NCI-H460 (cell line): ENCODE measurements at places on chromosomes 7 and 10.

DNA sequence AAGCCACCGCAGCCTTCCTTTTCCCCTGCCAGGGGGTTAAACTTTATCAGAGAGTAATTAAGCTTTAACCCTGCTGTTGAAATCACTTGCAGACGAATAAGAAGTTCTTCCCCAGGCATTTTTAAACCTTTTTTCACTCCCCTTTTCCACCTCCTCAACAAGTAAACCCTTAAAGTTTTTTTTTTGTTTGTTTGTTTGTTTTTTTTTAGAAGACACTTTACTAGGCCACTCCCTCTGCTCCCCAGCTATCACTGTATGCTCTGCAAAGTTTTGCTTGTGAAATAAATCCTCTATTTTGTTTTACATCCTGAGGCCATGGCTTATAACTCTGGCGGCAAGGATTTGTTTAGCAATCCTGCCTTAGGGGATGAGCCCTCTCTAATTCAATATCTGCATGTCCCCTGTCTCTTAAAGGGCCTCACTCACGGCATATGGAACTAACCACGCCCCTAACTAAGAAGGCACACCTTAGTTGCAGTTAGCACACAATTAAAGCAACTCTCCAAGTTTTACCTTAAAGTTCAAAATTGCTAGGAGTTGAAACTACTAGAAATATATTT is 1354.7 kb upstream of the LRRTM3 start:
- peak; percentile 24 for DNase-seq

DNA sequence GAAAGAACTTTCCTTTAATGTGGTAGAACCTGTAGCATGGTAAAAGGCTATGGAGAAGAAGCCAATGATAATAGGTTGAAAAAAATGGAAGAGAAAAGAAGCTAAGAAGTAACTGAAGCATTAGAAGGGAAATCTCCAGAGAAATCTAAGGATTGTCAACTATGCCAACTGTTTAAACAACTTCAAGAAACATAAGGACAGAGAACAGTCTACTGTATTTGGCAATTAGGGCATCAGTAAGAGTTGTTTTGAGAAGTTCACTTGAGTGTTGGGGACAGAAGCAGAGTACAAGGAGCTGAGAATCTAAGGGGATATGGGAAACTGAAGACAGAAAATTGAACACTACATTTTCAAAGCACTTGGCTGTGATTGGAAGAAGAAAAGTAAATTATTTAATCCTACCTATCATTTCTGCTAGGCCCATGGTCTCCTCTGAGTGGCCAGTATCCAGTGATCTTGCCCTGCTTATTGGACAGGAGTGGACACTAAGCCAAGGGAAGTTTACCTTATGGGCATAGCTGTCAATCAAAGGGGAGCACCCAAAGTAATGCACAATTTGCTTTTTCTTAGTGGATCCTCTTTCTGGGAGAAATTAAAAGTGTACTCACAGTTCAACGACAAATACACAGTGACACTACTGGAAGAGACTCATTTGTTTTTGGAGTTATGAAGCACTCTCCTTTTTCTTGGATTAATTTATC is 56.4 kb upstream of the CCDC71L start:
- no peak for DNase-seq

GRCh38 chr7:132261327-132262159 is 314.7 kb downstream of the PLXNA4 start:
- no peak for DNase-seq

DNA sequence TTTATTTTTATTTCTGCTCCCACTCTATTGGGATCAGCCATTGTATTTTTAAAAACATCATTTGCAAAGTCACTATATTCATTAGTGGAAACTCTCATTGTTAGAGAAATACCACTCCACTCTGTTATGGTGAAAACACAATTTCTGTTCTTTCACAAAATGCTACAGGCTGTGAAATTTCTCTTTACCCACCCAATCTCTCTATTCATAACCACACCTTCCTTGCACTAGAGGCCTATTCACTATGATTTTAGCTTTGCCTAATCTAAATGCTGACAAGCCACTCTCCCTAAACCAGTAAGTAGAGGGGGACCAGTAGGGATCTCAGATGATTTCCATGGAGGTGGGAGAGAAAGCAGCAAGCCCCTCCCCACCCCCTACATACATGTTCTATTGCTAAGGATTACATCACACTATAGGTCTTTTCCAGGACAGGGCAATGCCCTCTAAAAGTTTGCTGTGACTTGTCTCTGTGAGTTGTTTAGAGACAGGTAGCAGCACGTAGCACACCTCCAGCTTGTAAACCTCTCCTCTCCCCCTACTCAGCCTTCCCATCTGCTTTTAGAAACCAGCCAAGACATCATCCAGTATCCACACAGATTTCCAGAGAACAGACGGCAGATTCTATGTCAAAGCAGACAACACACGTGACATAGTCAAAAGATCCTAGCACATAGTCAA is 58.3 kb upstream of the PPP1R3C start:
- peak; percentile 13 for DNase-seq

- no peak for DNase-seq
Measured at GRCh38 chr7:101939136-101939695, 121.8 kb downstream of the CUX1 start.

- no peak for DNase-seq
Measured at GRCh38 chr7:8058322-8058721, 89.7 kb downstream of the GLCCI1 start.

GRCh38 chr7:24825381-24825794 is 68.1 kb upstream of the GSDME start:
- DNase-seq, result no peak

DNA sequence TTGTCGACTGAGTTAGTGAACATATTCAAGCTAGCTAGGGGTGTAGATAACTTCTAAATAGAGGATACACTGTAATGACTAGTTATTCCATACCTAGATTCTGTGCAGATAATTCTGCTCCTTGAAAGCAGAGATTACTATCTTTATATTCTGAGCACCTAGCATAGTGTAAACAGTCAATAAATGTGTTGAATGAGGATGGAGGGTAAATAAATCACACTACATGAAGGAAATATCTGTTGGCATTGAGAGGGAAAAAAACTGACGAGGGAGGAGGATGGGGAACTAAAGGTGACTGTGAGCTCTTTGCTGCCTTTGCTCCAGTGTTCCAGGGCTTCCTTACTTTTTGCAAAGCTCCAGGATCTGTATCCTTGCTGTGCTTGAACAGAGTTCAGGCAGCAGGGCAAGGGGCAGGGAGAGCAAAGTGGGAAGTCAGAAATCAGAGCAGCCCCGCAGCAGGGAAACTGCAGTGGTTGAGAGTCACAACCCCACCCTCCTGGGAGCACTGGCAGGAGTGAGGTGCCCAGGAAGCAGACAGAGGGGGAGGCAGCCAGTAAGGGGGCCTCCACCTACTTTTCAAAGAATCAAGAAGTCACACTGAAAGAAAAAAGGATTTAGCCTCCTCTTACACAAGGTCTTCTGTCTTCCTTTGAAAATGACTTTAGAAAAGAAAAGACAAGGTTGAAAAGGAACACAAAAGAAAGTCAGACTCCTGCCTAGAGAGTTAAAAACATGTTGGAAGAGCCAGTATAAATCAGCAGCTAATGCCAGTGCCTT is 71.8 kb upstream of the LRRN3 start:
- DNase-seq, result no peak

DNA sequence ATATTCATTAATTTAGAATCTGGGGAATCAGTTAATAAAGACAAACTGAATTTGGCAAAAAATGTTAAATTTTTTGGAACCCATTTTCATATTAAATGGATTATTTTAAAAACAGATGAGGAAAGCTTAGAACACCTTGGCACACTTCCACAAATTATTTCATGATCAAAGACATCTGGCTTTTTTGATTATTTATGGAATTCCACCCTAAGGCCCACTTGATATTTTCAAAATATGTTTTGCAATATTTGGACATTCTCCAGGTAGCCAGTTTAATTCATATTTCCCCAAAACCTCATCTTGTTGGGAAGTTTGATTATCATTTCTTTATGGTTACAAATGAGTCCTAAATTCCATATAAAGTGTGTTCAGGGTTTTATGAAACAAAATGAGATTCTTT is 129.9 kb downstream of the DOCK4 start:
- DNase-seq, result no peak

- DNase-seq, result no peak
Measured at GRCh38 chr7:143384661-143385631, 3.8 kb downstream of the ZYX start.

GRCh38 chr10:86668297-86669165 is at the start of gene LDB3:
LDB3 (plus strand) TSS chr10:86668511; CDS start chr10:86668692, 181 bp downstream.
- no peak for DNase-seq

- no peak for DNase-seq
Measured at GRCh38 chr7:54883576-54883975, 124.6 kb upstream of the SEC61G start.

DNA sequence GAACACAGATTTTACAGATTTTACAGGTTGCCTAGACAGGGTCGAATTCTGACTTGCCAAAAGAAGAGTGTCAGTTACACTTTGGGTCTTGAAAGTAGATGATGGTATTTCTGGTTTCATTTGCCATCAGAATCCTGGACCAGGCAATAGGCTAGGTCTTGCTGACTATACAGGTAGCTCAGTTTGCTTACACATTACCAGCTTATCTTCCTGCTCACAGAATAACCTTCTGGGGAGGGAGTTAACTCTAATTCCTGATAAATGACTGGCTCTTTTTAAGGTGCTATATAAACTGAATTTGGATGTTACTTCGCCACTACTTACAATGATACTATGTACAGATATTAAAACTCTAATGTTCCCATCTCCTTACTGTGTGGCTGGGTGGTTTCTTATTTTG is 39.8 kb downstream of the GBF1 start:
- no peak for DNase-seq

DNA sequence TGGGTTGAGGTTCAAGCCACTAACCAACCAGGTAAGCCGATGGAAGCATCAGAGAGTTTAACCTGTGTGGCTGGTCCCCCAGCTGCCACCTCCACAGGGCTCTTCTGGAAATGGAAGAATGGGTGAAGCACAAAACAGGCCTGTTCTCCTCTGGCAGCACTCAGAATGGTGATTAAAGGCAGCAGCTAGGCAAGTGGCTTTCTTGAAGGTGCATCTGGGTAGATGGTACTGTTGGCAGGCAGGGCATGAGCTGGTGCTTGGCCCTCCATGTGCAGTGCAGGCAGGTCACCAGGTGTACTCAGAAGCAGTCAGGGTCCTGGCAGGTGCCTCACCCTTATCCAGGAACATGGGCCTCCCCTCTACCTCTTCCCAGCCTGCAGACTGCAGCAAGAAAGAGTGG is 11.5 kb downstream of the AKR1E2 start:
- no peak for DNase-seq

DNA sequence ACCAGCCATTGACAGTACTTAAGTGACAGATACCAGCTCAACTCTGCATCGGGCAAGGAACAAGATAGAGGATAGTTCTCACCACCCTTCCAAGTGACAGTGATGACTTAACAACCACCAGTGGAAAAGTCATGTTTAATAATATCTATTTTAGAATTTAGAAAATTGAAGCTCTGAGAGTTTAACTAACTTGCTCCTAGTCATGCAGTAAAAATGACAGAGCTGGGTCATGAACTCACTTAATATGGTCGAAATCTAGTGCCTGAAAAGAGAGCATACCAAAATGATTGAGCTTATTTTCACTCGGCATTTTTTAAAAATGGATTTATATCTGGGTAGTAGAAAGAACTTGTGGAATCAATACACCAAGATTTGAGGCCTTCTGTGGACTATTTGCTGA is 367.8 kb upstream of the IGFBP3 start:
- no peak for DNase-seq

DNA sequence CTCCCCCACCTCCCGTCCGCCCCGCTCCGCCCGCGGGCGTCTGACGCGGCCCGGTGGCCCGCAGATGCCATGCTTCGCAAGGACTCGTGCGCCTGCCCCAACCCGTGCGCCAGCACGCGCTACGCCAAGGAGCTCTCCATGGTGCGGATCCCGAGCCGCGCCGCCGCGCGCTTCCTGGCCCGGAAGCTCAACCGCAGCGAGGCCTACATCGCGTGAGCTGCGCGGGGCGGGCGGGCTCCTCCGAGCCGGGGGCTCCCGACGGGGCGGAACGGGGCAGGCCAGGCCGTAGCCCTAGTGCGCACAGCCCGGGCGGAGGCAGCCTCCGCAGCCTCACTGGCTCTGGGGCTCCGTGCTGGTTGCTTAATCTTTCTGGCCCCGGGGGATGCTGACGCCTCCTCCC is 2.8 kb downstream of the ASIC3 start:
- DNase-seq, result peak; percentile 38

DNA sequence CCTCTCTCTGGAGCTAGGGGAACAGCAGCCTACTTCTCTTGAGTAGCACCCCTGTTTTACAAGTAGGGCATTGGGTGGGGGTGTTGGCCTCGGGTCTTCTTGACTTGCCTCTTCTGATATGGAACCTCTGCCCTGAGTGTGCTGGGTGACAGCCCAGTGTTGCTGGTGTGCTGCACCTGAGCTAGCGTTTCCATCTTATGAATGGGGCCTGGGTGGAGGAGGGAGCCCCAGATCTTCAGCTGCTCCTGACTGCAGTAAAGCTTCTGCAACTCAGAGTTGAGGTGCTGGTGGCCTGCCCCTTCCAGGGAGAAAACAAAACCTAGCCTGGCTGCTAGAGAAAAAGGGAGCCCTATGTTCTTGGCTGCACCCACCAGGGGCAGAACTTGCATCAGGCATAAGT is 202.5 kb upstream of the SHH start:
- no peak for DNase-seq

- DNase-seq, result no peak
Measured at GRCh38 chr10:106147021-106147420, 1017.5 kb downstream of the SORCS1 start.

DNA sequence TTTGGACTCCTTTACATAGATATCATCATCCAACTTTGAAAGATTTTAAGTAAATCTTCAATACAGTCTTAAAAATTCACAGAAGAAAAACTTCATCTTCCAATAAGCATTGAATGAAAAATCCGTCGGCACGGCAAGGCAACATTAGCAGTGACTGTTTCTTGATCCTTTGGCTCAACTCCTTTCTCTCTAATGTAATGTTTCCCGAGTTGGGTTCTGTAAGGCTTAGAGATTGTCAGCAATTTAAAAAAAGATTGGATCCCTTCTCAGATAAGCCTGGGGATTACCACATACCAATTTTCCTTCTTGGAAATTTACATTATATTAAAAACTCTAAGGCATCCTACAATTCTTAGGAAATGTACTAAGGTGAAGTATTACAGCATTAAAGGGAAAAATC is 291.8 kb downstream of the PLXDC2 start:
- no peak for DNase-seq

- no peak for DNase-seq
Measured at GRCh38 chr10:84177541-84178141, 4.0 kb downstream of the GPR15LG start.

DNA sequence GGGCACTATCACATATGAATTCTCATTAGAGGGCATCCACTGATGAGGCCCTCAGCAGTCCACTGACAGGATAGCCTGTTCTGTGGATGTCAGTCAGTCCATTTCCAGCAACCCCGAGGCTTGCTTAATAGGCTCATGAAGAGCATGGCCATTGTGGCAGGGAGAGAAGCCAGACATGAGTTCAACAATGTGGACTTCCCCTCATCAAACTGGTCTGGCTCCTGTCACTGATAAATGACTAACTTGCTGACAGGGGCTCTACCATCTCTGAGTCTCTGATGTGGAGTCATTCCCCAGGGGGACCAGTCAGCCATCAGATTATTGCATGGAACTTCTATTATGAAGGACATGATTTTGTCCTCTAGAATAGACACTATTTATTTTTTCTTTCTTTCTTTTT is 19.8 kb upstream of the TRIL start:
- DNase-seq, result no peak
